ENCODE measurements at places on chromosomes 2 and 18.

GRCh38 chr2:219836647-219837177 is 209.3 kb downstream of the SLC4A3 start:
- peak; percentile 8 for DNase-seq

DNA sequence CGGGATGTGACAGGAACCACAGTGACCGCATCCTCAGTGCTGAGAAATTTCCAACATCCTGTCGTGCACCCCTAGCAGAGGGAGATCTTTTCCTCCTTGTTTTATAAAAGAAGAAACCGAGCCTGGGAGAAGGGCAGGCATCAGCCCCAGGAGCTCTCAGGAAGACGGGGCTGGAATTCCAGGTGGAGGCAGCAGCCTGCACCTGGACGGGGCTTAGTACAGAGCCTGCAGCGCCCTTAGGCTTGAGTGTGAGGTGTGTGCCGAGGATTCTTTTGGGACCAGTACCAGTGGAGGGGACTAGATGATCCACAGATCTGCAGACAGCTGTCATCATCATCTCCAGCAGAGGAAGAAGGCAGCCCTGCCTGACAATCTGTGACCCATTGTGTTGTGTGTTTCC is 148.8 kb downstream of the GBX2 start:
- no peak for DNase-seq

DNA sequence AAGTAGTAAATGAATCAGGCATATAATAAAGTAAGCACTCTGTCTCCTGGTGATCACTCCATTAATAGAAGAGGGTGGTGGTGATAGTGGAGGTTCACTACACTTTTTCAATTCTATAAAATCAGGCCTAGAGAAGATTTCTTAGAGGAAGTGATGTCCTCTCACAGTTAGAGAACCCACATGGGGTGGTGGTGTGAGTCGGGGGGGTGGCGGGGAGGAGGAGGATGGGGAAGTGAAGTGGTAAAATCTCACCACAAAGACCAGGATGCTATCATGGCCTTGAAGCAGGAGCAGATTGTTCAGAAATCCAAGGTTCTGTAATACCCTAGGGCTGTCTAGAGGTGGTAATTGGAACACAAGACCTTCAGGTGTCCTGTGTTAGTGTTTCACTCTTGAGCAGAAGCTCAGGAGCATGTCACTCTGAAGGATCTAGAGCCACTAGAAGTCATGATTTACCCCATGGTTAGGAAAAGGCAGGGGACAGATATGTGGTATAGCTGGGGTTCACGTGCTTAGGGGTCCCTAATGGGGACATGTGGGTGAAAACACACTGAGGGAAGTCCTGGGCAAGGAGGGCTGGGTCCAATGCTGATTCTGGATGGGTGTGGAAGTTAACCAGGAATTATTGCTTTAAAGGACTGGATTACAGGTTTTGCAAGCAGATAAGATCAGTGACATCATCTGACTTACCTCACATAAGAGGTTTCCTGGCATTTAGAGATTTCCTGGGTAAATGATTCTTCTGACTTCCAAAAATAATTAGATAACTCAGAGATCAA is 31.0 kb downstream of the RNF125 start:
- no peak for DNase-seq

GRCh38 chr2:127164761-127165538 is 55.1 kb downstream of the CYP27C1 start:
- DNase-seq: no peak

GRCh38 chr18:68555879-68556301 is 159.0 kb downstream of the TMX3 start:
- DNase-seq: no peak

DNA sequence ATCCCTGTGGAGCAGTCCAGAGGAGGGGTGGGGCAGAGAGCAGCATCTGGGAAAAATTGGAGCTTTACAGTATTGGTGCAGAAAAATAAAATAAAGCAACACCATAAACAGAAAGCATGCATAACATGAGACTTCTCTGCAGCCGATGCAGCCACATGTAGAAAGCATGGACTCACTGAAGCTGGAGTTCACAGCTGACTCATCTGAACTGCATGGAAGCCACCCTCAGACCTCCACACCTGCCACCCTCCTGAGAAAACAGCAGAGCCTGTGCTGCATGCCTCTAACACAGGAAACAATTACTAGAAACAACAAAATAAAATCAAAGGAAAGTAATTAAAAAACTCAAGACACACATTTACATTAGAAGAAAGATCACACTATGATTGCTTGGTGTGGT is 169.4 kb upstream of the ALKAL2 start:
- DNase-seq: no peak

DNA sequence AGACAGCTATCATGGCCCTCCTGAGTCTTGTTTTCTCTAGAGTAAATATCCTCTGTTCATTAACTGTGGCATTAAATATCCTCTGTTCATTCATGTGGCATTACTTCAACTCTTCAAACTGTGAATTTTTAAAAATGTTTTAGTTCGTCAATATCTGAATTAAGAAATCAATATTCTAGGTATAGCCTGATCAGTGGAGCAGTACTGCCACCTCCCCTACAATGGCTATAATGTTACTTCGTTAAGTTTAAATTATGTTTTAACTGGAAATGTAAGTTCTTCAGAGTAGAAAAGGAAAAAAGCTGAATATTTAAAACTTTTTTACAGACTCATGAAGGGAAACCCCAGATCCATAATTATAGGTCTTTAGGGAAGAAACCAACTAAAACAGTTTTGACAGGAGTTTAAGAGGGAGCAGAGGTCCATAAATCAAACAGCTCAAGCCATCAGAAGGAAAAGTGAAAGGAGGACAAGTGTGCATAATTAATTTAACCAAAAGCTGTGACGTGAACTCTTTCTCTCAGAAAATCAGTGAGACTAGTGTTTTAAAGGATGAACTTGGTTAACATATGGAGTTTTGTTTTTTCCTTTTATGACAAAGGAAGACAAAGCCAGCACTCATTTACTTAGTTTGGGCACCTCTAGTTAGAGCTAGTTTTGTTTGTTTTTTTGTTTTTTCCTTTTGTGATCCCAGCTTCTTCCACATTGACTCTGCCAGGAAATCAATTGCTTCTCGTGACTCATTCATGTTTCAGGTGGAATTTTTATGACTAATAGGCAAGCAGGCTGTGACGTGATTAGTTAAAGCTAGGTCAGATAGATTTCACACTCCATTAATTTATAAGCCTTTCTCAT is 44.9 kb downstream of the RBBP8 start:
- peak; percentile 47 for DNase-seq

- no peak for DNase-seq
Observed at GRCh38 chr2:147520817-147521216, 324.0 kb upstream of the ACVR2A start.

- DNase-seq: peak; percentile 32
Observed at GRCh38 chr2:95526360-95527341, 42.1 kb upstream of the TRIM43B start.

GRCh38 chr2:120404274-120404673 is 58.3 kb downstream of the INHBB start:
- DNase-seq: no peak

DNA sequence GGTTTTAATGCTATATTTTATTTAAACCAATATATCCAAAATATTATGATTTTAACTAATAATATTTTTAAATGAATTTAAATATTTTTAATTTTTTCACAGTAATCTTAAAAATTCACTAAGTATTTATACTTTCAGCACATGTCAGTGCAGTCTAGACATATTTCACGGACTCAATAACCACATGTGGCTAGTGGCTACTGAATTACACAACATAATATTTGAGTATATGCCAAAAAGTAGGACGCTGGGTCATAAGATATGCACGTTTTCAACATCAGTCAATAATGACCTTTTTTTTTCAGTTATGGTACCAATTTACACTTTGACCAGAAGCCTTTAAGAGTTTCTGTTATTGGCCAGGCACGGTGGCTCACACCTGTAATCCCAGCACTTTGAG is 117.7 kb downstream of the GFPT1 start:
- DNase-seq: no peak

DNA sequence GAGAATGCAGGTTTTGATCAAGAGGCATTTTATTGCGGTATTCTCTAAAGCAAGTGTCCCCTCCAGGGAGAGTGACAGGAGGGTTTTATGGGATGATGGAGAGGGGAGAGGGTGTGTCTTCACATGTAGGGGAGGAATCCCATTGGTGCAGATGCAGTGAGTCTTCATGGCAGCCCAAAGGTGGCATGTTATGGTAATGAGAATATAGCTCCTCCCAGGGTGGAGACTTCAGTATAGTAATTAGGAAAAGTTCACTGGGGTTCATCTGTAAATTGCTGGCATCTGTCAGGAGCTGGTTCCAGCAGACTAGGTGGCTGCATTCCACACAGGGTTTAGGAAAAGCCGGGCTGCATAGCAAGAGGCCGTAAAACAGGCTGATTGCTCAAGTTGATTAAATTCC is 230.7 kb upstream of the CCDC68 start:
- no peak for DNase-seq

GRCh38 chr2:26017464-26018183 is 16.3 kb upstream of the RAB10 start:
- DNase-seq: no peak

DNA sequence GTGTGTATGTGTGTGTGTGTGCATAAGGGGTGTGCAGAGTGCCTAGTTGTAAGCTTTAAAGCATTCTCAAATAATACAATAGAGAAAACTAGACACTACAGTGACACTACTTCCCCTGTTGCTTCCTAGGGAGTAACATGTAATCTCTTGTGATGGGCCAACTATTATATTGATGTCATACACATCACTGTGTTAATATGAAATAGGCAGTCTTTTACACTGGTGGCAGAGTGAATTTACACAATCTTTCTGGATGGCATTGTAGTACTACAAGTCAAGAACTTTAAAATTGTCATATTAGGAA is 488.0 kb upstream of the ZEB2 start:
- no peak for DNase-seq

DNA sequence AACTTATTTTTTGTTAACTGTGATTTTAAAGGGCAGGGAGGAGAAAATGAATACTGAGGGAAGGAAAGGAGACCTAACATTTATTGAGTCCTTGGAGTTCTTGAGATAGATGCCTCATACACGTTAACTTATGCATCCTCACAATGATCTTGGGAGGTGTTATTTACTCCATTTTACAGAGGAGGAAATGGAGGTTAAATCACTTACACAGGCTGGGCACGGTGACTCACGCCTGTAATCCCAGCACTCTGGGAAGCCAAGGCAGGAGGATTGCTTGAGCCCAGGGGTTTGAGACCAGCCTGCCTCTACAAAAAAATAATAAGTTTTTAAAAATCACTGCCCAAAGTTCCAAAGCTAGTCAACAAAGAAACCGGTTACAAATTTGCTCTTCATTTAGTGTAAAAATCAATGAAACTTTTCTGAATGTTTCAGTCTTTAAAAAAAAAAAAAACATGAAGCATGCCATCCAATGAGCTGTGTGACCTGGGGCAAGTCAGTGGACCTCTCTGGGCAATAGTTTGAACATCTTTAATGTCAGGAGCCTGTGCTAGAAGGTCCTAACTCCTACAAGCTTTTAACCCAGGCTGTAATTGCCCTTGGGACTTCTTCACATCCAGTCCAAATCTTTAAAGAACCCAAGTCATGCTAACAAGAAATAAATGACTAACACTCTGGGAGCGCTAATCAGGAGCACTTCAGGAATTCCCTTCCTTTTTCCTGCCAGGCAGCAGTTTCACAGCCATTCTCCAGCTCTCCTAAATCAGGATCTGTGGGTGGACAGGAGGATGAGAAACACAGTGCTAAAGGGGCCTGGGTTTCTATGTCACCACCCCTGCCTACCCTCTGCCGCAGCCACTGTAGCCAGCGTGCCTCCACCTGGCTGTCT is 176.4 kb downstream of the TMEM247 start:
- no peak for DNase-seq

- DNase-seq: no peak
Observed at GRCh38 chr2:30780776-30781330, 26.4 kb downstream of the CAPN13 start.
